ENCODE measurements at places on chromosomes 16 and 17.

DNA sequence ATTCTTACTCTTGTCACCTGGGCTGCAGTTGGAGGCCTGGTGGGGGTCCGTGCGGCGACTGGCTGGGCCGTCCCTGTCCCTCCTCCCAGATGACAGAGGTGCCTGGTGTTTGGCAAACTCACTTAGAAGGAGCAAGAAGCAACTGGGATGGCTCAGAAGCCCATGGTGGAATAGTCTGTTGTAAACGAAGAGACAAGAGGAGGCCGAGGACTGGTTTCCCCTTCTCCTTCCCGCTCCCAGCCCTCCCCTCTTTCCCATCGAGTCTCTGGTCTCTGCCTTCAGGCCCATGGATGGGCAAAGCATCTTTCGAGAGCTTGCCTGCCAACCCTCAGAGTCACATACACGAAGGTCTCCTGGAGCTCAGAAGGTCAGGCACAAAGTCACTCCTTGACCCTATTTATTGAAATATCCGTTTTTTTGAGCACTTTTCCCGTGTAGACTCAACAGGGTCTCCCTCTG is 364.4 kb downstream of the SEC14L1 start:
- DNase-seq: no peak

GRCh38 chr16:18800775-18801144 is 589 bp downstream of the ARL6IP1 start:
- DNase-seq: no peak

DNA sequence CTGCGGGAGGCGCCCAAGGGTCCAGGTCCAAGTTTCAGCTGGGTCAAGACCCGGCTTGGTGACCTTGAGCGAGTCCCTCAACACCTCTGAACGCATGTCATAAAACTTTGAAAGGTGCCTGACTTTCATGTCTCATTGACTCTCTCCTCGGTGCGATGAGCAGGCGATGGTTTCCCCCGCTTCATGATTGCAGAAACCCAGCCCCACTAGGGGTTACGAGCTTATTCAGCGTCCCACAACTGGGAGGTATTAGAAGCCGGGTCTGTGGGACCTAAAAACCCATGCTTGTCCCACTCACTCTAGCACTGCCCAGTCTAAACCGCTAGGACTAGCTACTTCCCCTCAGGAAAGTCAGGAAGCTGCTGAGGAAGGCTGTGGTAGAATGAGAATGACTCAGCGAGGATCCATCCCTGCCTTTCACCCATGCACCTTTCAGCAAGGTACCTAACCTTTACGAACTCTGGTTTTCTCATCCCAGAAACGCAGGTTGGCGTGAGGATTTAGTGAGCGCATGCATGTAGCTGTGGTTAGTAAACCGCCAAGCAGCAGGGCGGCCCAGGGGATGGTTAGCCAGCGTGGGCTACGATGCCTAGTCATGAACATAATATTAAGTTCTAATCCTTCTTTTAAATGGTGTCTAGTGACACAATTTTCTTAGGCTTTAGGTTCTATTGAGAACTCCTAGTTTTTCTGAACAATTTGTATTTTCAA is 26.2 kb upstream of the RFFL start:
- peak; percentile 58 for DNase-seq

- no peak for DNase-seq
Observed at GRCh38 chr17:66580184-66580955, 254.5 kb upstream of the CACNG5 start.

DNA sequence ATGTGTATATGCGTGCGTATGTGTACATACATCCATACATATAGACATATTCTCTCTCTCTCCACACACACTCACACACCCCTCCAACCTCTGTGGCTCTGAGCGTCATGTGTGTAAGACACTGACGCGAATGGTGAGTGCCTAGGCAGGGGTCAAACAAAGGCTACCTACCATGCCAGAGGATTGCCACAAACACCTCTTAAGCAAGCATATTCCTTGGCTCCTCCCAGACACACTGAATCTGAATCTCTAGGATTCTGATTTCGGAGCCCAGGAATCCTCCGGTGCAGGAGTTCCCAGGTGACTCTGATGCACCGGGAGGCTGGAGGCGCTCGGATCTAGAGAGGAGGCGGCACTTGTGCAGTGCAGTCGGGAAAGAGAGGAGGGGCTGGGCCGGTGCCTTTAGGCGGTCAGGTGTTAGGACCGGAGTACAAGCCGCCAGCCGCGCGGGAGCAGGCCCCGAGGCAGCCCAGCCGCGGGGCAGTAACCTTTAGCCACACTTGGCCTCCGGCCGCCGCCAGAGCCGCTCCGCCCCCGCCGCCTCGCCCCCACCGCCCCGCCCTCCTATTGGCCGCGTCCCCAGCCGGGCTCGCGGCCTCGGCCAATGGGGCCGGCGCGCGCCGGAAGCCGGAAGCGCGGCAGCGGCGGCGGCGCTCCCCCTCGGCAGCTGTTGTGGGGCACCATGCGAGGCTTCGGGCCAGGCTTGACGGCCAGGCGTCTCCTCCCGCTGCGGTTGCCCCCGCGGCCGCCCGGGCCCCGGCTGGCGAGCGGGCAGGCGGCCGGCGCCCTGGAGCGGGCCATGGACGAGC is at the start of gene MLYCD:
Gene MLYCD, plus strand, starts transcription at position 653 of the 809 bp plus-strand sequence. Its CDS starts 30 bp downstream, at position 683.
- DNase-seq: peak; percentile 39

GRCh38 chr17:66957951-66958579 is 6.4 kb upstream of the CACNG4 start:
- no peak for DNase-seq

DNA sequence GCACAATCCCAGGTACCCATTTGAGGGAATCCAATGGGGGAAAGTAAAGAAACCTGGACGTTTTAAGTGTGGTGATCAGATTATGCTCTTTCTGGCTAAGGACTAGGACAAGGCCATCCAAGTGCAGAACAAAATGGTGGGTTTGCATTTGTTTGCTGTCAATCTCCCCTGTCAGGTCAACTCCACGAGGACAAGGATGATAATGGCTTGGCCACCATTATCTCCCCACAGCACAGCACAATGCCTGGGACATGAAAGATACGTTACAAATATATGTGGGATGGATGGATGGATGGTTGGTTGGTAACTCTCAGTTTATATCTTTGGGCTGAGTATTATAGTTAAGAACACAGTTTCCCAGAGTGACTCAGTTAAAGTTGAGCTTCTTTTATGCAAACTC is 526.9 kb downstream of the NPIPA7 start:
- no peak for DNase-seq

GRCh38 chr17:47853616-47854015 is 2.7 kb upstream of the SP6 start:
- no peak for DNase-seq
